ENCODE measurements at places on chromosomes 12 and 14.

DNA sequence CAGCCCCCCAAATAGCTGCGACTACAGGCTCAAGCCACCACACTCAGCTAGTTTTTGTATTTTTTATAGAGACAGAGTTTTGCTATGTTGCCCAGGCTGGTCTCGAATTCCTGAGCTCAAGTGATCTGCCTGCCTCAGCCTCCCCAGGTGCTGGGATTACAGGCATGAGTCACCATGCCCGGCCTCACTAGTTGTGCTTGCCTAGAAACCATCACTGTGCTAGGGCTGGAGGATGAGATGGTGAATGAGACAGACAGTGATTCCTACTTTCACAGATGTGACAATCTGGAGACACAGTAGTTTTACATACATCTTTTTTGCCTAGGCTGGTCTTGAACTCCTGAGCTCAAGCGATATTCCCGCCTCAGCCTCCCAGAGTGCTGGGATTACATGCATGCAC, 7.5 kb upstream of the MSI1 start:
- no peak for DNase-seq

- DNase-seq = no peak
Observed at GRCh38 chr12:70605976-70606375, 31.3 kb downstream of the PTPRB start.

GRCh38 chr14:99562856-99563748, 40.9 kb downstream of the CCDC85C start:
- DNase-seq = peak; percentile 25

- DNase-seq = no peak
Observed at GRCh38 chr12:52846356-52846970, 2.3 kb downstream of the KRT78 start.

DNA sequence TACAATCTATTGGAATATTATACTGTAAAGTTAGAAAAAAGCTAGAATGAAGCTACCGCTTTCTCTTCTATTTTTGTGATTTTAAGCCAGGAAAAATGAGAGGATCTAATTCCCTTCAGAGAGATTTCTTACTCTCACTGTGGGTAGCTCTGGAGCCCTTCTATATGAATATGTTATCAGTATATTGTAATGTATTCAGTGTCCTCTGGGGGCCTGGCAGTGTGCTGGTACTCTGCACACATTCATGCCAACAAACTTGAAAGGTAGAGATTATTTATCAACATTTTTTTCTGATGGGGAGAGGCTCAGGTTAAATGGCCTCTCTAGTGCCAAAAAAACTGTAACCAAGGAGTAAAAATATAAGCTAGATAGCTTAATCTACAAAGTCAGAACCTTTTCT, 292.8 kb downstream of the TTC6 start:
- DNase-seq = no peak

- no peak for DNase-seq
Observed at GRCh38 chr14:55383541-55384140, 28.0 kb downstream of the ATG14 start.

- no peak for DNase-seq
Observed at GRCh38 chr14:69002069-69002468, 23.0 kb upstream of the ACTN1 start.

DNA sequence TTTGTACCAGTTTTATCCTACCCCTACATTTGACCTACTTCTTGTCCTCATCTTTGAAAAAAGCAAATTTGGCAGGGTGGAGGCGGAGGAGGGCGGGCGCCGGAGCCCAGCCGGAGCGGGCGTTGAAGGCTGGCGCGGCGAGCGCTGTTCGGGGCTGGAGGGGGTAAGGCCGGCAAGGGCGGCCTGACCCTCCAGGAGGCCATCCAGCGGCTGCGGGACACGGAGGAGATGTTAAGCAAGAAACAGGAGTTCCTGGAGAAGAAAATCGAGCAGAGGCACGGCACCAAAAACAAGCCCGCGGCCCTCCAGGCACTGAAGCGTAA, 27.2 kb downstream of the FBXO34 start:
- DNase-seq = no peak

DNA sequence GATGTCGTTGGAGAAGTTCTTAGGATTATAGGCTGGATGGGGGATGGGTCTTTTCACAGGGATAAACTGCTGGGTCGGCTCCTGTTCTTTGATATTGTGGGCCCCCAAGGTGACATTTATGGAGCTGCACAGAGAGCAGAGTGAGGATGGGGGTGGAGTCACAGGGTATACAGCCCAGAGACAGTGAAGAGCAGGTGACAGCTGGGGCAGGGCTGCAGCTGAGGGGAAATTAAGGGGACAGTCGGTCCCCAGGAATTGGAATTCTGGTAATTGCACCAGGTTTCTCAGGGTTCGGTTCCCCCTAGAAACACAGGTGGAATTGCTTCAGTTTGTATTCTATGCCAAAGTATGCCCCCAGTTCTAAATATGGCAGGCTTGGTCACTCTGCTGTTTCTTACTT, 1.7 kb downstream of the GZMB start:
- no peak for DNase-seq

- DNase-seq = no peak
Observed at GRCh38 chr12:63382930-63383329, 231.9 kb upstream of the AVPR1A start.

- DNase-seq = no peak
Observed at GRCh38 chr12:77932216-77932615, 101.5 kb downstream of the NAV3 start.

GRCh38 chr14:61503167-61503801, 181.9 kb downstream of the PRKCH start:
- no peak for DNase-seq

DNA sequence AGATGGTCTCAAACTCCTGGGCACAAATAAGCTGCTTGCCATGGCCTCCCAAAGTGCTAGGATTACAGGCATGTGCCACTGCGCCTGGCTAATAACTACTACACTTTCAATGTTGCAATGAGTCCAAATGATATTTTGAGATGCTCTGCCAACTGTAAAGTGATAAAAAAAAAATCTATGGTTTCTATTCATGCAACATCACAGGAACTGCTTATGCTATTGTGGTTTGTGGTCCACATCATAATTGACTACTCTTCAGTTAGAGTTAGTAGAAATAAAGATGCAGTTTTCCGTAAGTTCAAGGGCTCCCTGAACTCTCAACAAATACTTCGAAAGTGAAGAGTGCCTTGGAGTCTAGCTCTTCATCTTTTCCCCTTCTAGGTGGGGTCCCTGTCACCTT, 239.4 kb downstream of the C12orf75 start:
- DNase-seq = no peak

- DNase-seq = no peak
Observed at GRCh38 chr14:50978888-50979287, 34.6 kb upstream of the PYGL start.

DNA sequence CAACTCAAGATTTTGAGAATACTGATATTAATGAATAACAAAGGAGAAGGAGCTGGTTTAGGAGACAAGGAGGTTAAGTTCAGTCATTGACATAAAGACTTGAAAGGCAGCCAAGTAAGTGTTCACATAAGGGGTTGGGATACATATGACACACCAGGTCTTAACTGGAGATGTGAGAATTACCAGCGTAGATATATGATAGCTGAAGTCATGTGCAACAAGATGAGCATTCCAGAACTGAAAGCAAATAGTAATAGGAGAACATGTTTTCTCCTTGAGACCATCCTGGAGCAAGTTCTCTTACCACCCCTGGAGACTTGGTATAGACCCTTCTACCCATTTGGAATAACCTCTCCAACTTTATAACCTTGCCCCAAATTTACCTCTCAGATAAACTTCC, 43.3 kb upstream of the NPFF start:
- no peak for DNase-seq

- peak; percentile 15 for DNase-seq
Observed at GRCh38 chr14:63204407-63205043, at the start of gene RHOJ. RHOJ (plus strand) TSS chr14:63204443; CDS start chr14:63204870, 427 bp downstream.

DNA sequence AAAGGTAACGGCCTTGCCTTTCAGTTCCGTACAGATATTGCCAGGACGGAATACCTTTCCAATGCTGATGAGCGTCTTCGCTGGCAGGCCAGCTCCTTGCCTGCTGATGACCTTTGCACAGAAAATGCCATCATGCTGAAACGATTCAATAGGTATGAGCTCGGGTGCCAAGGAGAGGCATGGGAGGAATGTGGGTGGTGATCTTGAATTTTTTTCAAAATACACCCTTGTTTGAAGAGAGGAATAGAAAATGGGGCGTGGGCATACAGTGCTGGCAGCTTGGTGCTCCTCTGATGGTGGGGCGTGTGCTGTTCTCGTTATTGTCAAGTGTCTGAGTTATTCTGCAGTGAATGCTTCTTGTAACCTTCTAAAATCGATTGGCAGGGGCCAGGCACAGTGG, 52.5 kb downstream of the HSP90AA1 start:
- no peak for DNase-seq
